CD4-positive, alpha-beta T cell treated with Interleukin-4 for 4 hours (primary cell): ENCODE measurements at places on chromosomes 5 and 9.

DNA sequence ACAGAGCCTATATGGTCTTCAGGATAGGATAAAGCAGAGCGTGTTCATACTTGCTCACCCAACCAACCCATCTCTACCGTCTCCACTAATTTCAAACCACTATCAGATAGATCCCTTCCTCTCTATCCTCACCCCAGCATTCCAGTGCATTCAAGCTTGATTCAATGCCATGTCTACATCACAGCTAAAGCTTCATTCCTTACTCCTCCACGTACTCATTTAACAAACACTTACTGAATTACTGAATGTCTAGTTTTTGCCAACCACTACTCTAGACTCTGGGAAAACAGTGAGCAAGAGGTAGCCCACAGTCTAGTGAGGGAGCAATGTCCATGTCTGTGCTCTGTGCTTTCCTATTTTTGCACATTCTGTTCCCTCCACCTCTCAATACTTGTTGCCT, 163.5 kb upstream of the MSX2 start:
- no peak for DNase-seq

GRCh38 chr5:143521141-143521540, 117.7 kb upstream of the NR3C1 start:
- DNase-seq = no peak

DNA sequence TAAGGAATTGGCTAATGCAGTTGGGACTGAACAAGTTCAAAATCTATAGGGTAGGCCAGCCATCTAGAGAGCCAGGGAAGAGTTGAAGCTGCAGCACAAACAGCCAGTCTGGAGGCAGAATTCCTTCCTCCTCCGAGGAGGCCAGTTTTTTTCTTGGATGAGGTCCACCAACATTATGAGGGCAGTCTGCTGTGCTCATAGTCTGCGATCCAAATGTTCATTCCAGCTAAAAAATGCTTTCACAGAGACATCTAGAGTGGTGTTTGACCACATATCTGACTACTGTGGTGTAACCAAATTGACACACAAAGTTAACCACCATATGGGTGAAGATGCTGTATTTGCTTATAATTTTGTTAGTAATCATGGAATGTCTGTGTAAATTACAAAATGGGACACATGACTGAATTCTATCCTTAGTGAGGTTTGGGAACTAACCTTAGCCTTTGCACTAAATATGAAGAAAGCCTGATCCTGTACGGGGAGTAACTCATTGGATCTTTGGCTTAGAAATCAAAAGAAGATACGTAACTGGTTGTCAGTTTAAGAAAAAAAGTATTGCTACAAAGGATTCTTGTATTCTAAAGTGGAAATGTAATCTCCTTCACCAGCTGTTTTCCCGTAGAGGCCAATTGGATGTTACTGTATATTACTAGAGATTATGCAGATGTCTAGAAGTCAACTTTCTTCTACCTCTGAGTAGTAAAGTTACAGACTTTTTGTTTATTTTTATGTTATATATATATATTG, 70.6 kb downstream of the SPIN1 start:
- DNase-seq = no peak

- DNase-seq = peak; percentile 38
Measured at GRCh38 chr9:126326228-126327005, at the start of gene MVB12B. Gene MVB12B, plus strand, starts transcription at chr9:126326829. Its CDS starts 101 bp downstream, at chr9:126326930.

DNA sequence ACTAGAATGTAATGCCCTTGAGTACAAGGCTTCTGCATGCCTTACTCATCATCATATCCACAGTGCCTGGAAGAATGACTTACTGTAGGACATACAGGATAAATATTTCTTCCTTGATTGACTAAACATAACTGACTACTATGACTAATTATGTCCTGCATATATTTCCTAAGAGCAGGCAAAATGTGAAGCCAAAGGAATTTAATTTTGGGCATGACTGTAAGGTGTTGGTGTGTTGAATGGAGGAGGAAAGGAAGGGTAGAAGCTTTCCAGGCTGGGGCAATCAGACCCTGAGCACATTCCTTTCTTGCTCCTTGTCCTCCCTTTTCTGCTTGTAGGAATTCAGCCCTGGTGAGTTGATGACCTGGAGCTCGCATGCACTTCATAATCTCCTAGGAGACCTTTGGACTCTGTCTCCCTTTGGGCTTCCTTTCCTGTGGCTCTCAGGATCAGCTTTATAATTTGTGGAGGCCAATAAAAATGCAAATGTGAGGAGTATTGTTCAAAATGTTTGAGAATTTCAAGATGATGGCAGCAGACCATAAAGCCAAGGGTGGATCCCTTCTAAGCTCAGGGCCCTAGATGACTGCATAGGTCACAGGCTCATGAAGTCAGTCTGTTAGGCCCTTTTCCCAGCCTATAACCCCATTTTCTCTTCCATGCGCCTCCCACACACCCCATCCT, 174.0 kb downstream of the HMHB1 start:
- no peak for DNase-seq

- DNase-seq = no peak
Measured at GRCh38 chr5:80507663-80508062, 19.8 kb downstream of the FAM151B start.

DNA sequence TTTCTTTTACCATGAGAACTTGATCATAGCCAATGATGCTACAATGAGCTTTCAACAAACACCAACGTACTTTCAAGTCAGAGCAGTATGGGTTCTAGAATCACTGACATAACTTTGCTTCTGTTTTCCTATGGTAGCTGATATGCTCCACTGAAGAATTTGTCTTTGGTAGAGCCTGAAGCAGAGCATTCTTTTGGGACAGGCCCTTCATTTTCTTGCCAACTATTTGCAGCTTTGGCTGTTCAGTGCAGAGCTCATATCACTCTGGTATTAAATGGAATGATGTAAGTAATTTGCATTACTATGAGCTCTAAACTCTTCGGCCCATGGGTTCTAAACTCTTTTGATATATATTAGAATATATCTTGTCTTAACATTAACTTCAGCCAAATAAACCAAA, 51.8 kb upstream of the APC start:
- DNase-seq = no peak

- DNase-seq = peak; percentile 68
Measured at GRCh38 chr5:18745042-18745987, 1111.1 kb downstream of the TAF11L14 start.

DNA sequence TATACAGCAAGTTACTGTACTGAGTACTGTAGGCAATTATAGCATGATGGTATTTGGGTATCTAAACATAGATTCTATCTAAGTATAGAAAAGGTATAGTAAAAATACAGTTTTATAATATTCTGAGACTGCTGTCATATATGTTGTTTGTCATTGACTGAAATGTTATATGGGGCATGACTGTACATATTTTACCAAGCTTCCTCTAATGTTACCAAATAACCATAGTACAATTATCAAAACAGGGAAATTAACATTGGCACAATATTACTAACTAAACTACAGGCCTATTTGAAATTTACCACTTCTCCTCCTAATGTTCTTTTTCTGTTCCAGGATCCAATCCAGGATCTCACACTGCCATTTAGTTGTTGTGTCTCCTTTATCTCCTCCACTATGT, 18.5 kb downstream of the NPR3 start:
- DNase-seq = no peak

DNA sequence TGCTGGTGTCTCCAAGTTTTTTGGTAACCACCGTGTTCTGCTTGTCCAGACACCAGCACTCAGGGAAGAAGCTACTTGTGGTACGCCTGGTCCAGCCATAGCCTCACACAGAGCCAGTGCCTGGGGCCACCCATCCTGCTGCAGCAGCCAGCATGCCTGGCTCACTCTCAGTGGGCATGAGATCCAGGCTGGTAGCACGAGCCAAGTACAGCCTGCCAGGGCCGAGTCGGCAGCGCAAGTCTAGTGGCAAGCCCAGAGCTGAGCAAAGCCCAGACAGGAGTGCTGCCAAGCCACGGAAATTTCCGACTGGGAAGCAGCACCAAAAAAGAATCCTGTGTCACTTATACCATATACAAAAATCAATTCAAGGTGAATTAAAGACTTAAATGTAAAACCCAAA, 36.3 kb upstream of the FBXL17 start:
- DNase-seq = no peak

DNA sequence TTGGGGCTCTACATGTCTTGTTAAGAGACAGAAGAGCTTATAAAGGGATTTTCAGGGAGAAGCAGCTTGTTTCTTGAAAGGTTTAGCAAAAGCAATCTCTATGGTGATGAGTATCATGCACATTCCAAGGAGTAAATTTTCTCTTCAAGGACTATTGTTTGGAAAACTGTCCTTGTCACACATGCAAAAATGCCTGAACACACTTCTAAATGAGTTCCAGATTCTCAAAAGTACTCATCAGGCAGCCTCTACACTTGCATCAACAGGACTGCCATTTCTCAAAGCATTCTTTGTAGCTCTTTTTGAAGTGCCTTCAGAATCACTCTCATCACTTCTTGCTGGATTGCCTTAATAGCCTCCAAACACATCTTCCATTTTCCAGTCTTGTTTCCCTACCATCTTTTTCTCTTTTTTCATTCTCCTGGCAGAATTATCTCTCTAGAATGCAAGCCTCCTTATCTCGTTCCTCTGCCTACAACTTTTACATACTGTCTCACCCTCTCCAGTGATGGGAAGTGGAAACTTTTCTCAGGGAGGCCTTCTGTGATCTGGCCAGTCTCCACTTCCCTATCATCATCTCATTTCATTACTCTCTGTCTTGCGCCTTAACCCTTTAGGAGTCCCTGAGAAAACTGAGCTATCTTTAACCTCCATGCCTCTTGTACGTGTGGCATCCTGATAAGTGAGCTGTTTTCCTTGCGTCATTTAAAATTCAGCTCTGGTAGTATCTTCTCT, 631.5 kb upstream of the TLE4 start:
- DNase-seq = no peak

DNA sequence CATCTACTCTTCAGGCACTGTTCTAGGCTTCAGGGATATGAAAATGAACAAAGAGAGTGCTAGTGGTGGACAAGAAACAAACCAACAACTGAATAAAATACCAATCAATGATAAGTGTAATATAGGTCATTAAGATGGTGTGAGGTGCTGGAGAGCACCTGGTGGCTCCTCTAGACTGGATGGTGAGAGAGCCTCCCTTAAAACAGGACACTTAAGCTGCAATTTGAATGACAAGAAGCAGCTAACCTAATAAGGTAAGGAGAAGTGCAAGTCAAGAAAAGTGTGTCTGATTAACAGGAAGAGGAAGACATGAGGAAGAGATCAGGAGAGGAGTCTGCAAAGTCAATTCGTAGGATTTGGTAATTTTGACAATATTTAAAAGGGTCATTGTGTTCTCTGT, 23.1 kb downstream of the JAKMIP2 start:
- DNase-seq = no peak

GRCh38 chr9:126838895-126839294, 21.5 kb upstream of the ZBTB34 start:
- DNase-seq = no peak

GRCh38 chr9:34233672-34234071, 54.8 kb downstream of the UBAP1 start:
- no peak for DNase-seq

DNA sequence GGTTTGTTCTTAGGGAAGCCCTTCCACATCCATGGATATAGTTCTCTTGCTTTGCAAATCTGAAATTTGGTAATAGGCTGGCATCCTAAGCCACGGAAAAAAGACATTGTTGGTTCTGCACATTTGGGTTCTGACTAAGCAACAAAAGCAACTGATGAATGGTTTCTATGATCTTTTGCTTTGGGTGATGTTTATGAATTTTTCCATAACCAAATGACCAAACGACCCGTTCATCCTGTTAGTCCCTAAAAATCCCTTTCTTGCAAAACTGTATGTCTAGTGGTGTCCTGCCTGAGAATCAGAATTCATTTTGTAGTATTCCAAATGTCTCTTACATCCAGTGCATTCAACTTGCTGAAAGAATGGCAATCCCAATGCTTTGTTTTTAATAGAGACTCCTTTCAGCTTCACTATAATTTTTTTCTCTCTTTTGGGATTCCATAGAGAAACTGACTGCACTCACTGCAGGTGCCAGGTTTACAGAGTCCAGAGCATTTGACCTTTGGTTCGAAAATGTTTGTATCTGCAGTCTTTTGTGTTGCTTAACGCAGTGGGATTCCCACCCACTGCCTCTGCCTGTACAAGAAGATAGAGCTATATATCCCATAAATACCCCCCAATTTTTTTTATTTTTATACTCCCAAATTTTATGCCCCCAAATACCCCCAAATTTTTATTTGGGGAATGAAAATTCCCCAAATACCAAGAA, 4.7 kb downstream of the SPTAN1 start:
- no peak for DNase-seq

- no peak for DNase-seq
Measured at GRCh38 chr9:136674786-136675349, 12.2 kb downstream of the EGFL7 start.

DNA sequence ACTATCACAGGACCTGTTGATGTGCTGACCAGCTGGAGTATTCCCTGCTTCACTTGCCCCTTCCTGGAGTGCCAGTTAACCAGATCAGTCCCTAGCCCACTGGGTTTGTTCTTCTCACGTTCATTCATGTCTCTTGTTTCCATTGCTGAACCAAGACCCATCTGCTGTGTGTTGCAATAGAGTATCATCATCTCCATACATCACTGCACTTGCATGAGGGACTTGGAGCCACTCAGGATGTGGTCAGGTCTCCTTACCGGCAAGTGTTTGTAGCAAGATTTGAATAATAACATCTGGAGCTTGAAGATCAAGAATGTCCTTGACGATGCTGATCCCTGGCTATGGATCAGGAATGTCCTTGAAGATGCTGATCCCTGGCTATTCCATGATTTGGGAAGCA, 358.6 kb downstream of the IRX1 start:
- DNase-seq = no peak

DNA sequence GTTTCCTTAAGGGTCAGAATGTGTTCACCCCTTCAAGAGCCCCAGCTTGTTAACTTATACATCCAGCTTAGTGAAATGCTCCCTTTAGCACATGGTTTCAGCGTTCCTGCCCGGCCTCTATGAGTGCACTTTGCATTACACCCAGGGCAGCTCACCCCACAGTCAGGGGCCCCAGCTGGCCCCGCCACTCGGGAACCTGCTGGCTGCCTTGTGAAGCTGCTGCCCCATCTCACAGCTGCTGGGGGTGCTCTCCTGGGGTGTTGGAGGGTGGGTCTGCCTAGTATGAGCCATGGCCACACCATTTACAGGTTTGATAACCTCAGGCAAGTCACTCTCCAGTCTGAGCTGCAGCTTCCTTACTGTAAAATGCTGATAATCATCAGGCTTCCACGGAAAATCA, 32.2 kb downstream of the HRH2 start:
- no peak for DNase-seq

DNA sequence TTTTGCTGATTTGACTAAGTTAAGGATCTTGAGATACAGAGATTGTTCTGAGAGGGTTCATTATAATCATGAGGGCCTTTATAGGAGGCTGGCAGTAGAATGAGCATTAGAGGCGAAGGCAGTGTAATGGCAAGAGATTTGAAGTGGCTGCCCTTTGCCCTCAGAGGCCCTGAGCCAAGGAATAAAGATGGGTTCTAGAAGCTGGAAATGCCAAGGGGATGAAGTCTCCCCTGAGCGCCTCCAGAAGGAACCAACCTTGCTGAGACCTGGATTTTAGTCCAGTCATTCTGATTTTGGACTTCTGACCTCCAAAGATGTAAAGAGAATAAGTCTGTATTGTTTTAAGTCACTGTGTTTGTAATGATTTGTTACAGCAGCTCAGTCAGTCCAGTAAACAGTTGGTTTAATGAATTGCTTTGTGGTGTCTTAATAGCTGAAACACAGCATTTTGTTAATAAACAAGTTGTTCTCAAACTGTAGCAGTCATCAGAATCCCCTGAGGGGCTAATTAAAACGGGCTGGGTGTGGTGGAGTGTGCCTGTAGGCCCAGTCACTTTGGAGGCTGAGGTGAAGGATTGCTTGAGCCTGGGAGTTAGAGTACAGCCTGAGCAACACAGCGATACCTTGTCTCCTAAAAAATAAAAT, 23.2 kb downstream of the GLRX start:
- no peak for DNase-seq
